ENCODE measurements at places on chromosomes 2 and 18.

- DNase-seq: no peak
Measured at GRCh38 chr18:55073834-55074233, 114.6 kb upstream of the CCDC68 start.

- DNase-seq: no peak
Measured at GRCh38 chr2:3293221-3293620, 84.4 kb downstream of the EIPR1 start.

DNA sequence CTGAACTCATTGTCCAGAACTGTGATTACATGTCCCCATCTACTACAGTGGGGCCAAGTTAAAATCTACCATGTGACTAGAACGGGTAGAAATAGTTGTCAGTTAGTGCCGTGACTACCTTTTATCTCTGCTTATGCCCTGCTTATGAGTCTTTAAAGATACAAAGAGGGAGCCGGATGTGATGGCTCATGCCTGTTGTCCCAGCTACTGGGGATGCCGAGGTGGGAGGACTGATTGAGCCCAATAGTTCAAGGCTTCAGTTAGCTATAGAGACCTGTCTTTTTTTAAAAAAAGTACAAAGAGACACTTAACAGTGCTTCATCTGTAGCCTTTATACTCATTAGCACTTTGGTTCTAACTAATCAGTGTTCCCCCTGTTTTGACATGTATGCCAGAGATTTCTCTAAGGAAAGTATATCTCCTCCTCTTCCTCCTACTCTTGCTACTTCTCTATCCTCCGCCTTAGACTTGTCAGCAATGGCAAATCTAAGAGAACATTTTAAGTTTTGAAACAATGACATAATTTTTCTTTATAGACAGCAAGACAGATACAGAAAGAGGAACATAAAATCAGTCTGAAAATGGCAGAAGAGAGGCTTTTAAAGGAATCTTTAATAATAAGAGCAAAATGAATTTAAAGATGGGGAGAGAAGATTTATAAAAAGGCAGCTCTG, 45.0 kb downstream of the NBEAL1 start:
- DNase-seq: no peak

GRCh38 chr2:172293952-172294351, 133.4 kb upstream of the ITGA6 start:
- no peak for DNase-seq

- no peak for DNase-seq
Measured at GRCh38 chr2:73448856-73449255, 63.2 kb downstream of the ALMS1 start.

DNA sequence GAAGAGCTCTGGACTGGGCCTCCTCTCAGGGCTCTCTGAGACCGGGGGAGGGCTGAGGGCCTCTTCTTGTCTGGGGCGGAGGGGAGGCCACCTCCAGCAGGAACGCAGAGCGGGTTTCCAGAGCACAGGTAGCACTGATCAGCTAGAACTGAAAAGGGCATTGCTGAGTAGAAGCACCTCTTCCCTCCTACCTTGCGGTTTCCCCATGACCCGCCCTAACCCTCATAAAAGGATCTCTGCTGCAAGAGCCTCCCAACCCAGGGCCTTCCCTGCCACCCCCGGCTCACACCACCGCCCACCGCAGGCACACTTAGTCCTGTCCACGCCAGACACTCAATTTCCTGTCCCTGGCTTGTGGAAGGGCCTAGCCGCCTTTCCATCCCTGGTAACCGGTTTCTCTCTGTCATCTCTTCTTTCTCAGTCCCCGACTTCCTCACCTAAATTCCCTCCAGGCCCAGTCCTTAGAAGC, 966 bp downstream of the ADCY3 start:
- DNase-seq: peak; percentile 30

DNA sequence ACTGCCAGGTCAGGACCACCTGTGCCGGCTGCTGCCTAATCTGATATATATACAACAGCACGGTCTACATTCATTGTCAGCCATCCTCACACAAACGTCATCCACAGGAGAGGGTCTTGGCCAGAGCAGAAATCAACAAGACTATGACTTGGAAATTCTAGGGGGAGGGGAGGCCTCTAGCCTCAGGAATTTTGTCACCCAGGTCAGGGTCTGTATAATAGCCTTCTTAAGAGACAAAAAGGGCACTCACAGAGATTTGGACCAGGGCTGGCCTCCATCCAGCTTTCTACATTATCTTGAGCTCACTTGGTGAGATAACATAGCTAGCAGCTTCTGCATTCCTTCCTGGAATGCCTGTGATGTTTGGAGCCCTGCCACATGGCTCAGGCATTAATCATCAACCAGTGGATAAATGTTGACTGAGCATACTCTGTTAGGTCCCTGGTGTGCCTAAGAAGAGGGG, 50.4 kb upstream of the CTIF start:
- no peak for DNase-seq

DNA sequence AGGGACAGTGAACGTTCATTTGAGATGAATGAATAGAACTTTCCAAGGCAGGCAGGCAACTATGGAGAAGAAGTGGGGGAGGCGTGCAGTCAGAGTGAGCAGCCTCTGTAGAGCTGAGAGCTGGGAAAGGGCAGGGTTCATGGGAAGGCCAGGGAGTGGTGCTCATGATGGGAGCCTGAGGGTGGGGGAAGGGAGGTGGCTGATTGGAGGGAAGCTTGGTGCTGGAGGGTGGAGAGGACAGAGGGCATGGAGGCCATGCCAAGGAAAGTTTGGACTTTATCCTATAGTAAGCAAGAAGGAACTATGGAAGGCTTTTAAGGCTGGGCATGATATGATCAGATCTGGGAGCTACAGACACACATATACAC, 47.6 kb upstream of the LGALSL start:
- DNase-seq: no peak

GRCh38 chr2:11742317-11742701, 4.1 kb upstream of the LPIN1 start:
- no peak for DNase-seq

DNA sequence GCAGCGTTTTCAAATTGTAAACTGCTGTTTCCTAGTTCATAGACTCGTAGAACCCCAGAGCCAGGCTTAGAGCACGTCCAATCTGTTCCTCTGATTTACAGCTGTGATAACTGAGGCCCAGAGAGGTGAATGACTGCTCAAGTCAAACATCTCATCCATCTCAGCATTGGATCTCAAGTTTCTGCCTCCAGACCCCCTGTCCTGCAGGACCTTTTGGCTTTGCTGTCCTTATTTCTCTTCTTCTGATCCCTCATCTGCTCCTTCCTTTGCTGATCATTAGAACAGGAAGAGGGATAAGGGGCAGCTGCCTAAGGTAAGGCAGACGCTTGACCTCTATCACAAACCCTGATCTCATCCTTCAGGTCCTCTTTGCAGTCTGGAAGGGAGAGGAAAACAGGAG, 58.5 kb upstream of the CREB1 start:
- no peak for DNase-seq

GRCh38 chr2:208654056-208654455, 247.5 kb downstream of the PTH2R start:
- no peak for DNase-seq

DNA sequence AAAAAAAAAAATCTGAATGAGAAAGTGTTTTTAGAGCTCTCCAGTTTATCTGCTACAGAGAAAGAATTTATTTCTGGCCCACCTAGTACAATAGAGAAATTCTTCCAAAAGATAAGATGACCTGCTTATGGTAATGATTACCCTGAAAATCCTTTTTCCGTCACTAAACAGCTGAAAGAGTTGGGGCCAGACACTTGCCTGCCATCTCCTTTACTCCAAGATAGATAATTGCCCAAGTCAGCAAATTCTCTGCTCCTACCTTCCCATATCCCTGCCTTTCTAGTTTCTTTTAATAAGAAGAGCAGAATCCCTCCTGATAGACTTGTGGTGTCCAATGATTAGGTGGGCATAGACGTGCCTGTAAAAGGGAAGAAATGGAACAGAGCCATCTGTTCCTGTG, 28.1 kb downstream of the EIF4E2 start:
- no peak for DNase-seq

GRCh38 chr2:109398366-109399015, 215.3 kb downstream of the SEPTIN10 start:
- no peak for DNase-seq

- no peak for DNase-seq
Measured at GRCh38 chr18:11251891-11252270, 102.5 kb upstream of the PIEZO2 start.

DNA sequence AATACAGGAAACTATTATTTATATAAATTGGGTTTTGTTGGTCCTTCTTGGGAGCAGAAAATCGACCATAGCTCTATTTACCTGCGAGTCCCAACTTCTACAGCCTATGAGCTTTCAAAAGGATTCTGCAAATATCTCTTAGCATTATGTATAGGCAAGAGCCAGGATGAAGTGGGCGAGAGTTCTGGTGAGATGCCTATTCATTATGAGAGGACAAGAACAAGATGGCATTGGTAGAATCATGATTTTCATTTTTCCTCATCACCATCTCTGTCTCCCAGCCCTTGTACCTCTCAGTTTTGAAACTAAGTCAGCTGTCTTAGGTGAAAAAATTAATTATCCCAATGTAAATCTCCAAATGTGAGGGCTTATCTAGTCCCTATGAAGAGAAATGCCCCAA, 25.0 kb downstream of the WIPF1 start:
- DNase-seq: no peak

DNA sequence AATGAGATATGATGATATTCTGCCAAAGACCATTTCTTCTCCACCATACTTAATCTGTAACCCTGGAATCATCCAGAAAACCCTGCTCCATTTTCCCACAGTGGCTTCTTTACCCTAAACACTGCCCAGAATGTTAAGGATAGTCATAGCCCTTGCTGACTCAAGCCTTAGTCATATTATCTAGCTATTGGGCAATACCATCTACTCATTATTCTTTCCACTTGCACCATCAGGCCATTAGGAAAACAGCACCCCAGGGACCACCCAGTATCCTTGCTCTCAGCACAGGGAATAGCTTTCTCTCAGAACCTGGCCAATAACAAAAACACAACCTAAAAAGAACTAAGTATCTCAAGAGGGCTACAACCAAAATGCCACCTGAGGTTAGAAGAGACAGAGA, 445.7 kb upstream of the SLC14A2 start:
- DNase-seq: no peak

GRCh38 chr2:36338827-36339145, 16.8 kb upstream of the CRIM1 start:
- DNase-seq: no peak

GRCh38 chr18:10297086-10297485, 157.3 kb upstream of the APCDD1 start:
- DNase-seq: peak; percentile 12

- DNase-seq: no peak
Measured at GRCh38 chr18:78542204-78542603, 437.4 kb upstream of the SALL3 start.

Measured in NAMALWA (cell line).